ENCODE measurements at places on chromosomes 12 and 14.

GRCh38 chr14:55518391-55518790 is 61.6 kb upstream of the KTN1 start:
- DNase-seq, result no peak

- no peak for DNase-seq
These were observed 7.7 kb downstream of the OXA1L start for GRCh38 chr14:22774011-22774706.

DNA sequence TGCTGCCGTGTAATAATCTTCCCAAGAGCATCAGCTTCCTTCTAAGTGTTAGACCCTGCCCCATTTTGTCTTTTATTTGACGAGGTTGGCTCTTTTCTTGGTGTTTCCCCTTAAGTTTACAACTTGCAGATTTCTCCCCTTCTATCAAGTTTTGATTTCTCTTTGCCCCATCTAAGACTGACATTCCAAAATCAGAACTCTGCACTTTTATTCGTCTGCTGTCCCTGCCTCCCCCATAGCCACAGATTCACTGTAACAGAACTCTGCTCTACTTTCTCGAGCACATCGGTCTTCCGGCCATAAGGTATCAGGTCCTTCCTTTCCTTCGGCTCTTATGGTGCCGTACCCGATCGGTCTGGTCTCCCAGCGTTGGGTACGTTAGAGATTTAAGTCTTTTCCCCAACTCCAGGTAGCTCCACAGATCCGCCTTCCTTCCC is 563 bp downstream of the DCP1B start:
- no peak for DNase-seq

DNA sequence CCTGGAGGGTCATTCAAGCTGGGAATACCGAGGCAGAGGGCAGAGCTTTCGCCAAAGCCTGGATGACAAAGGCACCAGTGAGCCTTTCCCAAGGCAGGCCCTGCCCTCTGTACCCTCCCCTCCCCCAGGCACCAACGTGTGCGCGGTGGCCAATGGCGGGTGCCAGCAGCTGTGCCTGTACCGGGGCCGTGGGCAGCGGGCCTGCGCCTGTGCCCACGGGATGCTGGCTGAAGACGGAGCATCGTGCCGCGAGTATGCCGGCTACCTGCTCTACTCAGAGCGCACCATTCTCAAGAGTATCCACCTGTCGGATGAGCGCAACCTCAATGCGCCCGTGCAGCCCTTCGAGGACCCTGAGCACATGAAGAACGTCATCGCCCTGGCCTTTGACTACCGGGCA is 31.2 kb upstream of the NXPH4 start:
- no peak for DNase-seq

DNA sequence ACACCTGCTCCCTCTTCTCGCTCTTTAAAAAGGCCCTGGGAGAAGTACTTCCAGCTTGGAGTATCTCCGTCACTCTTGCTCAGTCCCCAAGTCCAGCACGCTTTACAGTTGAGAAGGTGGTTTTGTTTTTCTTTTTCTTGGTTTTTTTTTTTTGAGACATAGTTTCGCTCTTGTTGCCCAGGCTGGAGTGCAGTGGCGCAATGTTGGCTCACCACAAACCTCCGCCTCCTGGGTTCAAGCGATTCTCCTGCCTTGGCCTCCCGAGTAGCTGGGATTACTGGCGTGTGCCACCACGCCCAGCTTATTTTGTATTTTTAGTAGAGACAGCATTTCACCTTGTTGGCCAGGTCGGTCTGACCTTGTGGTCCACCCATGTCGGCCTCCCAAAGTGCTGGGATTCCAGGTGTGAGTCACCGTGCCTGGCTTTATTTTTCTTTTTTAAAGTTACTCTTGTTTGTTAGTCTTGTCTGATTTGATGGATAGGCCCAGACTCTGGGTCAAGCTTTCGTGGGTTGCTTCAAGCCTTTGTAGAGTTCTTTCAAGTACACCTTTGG is 1.9 kb downstream of the TDRD9 start:
- DNase-seq, result no peak

Data from spinal cord (tissue), 10 donors.